CD4-positive, alpha-beta T cell treated with Interleukin-21 for 1 hour (primary cell): ENCODE measurements at places on chromosomes 11 and 22.

GRCh38 chr11:132935383-132935782 is 596.9 kb downstream of the OPCML start:
- DNase-seq, result no peak

GRCh38 chr11:31801298-31801702 is 9.8 kb downstream of the PAX6 start:
- DNase-seq, result no peak

- DNase-seq, result no peak
Measured at GRCh38 chr11:64538501-64538951, 52.5 kb upstream of the SLC22A12 start.

DNA sequence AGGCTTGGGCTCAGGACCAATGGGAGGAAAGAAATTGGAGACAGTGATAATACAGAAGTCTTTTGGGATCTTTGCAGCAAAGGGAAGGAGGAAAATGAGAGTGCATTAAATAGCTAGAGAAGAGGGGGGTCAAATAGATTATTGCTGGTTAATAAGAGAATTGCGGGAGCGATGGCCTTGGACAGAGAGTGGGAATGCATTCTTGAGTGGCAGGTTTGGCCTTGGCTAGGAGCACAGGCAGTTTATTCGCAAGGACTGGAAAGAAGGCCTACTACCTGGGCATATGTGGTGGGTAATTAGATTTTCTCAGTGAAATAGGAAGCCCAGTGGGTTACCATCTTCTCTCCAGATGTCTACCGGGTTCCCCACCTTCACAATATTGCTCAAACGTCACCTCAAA is 3.5 kb upstream of the MEN1 start:
- DNase-seq, result no peak

GRCh38 chr11:24375931-24376330 is 120.9 kb upstream of the LUZP2 start:
- no peak for DNase-seq
